ENCODE measurements at places on chromosomes 6 and 20. TPM values are rescaled to one million over a fixed set of nuclear protein-coding genes. Genes with fewer than 3 reads are reported as not detected.

The PROKR2 gene
- total RNA-seq: not detected

The CDH26 gene
- total RNA-seq: 0.45 TPM

GRCh38 chr6:154268486-154268885, 88.1 kb downstream of the IPCEF1 start:
- no peak for DNase-seq

- peak; percentile 52 for DNase-seq
Observed at GRCh38 chr20:59751075-59751711, 146.9 kb downstream of the PHACTR3 start.

GRCh38 chr6:149169761-149170511, 147.6 kb upstream of the TAB2 start:
- no peak for DNase-seq

DNA sequence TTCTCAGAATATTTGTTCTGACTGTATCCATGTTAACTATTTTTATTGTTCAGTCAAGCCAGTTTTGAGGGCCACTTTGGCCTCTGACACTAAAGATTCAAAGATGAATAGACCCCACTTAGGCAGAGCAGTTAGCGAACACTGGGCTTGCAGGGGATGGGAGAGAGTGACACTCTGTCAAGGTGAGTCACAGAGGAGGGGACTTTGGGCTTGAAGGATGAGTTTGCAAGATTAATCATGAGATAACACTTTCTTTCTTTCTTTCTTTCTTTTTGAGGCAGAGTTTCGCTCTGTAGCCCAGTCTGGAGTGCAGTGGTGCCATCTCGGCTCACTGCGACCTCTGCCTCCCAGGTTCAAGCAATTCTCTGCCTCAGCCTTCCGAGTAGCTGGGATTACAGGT, 46.4 kb downstream of the SPATA2 start:
- no peak for DNase-seq

Data from HepG2 (cell line).